Stimulated activated CD4-positive, alpha-beta T cell treated with anti-CD3 and anti-CD28 coated beads, Interleukin-1b, Interleukin-23, amount 100 ng/mL, for 1 hour (primary cell): ENCODE measurements at places on chromosomes 5 and 9.

- no peak for DNase-seq
Observed at GRCh38 chr5:40578501-40579451, 100.9 kb upstream of the PTGER4 start.

- DNase-seq = no peak
Observed at GRCh38 chr5:40627706-40628105, 52.0 kb upstream of the PTGER4 start.

DNA sequence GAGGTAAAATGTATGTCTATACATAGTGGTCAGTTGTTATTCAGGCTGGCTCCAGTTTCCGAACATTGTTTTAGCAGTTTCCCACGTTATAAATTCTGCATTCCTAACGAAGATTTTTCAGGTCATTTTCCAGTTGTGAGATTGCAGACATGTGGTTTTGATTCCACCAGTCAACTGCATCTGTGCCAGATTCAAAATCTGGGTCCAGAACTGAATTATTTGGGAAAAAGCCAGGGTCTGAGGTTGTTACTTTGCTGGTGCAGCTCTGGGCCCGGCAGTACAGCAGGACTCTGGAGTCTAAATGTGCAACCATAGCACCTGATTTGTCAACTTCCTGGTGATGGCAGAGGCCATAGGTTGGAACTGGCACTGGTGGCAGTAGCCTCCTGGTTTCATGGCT lies 105.7 kb upstream of the MEGF10 start:
- no peak for DNase-seq

DNA sequence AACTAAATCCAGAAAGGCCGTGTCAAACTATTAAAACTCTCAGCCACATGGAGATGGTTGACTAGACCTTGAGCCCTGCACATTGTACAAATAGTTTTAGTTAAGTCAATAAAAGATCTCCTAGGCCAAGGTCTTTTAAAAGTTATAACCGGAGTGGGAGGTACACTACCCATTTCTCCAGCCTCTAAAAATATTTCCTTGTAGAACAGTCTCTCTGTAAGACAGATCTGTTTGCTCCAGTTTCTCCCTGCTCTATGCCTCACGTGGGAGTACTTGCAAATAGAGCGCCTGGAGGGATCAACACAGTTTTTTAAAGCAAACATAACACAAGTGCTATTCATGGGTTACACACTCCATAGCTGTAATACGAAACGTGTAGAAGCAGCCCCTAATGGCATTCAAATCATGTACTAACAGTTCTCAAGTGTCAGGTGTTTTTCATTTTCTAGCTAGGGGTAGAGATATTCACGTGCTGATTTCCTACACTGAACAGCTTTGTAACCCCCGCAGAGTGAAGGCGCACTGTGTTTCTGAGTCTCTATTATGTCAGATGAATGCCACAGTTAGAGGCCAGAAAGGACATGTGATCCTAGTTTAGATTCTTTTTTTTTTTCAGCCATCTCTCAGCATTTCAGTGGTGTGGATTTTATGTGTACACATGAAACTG lies 703.4 kb upstream of the GRAMD2B start:
- no peak for DNase-seq

- no peak for DNase-seq
Observed at GRCh38 chr9:113504725-113505590, 41.4 kb downstream of the RGS3 start.

DNA sequence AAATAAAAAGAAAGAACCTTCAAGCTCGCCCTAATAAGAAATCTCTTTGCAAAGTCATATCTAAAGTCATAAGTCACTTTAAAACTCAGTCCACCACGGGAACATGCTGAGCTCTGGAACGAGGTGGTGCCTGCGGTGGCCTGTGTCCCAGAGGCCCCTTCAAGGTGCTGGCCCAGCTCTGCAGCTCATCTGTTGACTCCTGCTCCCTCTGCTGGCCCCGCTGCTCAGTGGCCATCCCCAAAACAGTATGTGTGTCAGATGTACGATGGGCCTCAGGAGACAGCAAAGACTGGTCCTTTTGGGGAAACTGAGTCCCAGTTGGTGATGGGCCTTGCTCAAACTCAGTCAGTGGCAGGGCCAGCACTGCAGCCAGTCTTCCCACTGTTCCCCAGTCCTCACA lies 22.8 kb upstream of the FOXB2 start:
- DNase-seq = no peak

- no peak for DNase-seq
Observed at GRCh38 chr9:135914921-135915320, 7.6 kb upstream of the CAMSAP1 start.

- no peak for DNase-seq
Observed at GRCh38 chr5:107466233-107466769, 204.4 kb downstream of the EFNA5 start.

GRCh38 chr9:91391412-91391811 lies 29.7 kb upstream of the AUH start:
- DNase-seq = no peak

DNA sequence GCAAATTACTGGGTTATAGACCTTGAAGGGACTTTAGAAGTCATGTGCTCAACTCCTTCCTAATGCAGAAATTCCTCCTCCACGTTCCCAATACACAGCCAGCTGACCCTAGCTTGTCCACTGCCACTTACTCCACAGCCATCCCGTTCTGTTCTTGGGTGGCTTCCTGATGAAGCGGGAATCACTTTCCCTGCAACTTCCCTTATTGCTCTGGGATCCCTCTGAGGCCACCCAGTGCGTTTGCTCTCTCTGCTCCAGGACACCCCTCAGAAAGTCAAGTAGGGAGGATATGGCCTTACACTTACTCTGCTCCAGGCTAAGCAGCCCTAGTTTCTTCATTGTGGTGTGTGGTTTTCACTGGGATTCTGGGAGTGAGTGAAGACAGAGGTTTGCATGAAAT lies 55.5 kb downstream of the GALNT12 start:
- no peak for DNase-seq

DNA sequence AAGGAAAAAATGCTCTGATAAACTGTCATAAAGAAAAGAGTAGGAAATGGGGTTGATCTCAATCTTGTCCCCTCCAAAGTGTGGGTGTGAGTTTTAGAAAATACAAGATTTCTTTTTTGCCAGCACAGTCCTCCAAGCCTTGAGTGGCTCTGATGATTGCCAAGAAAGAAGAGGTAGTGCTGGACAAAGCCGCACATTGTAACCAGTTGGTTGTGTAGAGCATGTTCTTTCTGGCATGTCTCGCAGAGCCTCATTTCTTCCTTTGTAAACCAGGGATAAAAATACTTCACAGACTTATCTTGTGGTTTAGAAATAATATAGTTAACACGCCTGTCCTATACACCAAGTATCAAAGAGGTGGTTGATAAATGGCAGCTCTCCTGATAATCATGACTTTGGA lies 30.4 kb downstream of the PRLR start:
- DNase-seq = no peak
